ENCODE measurements at places on chromosomes 4 and X.

GRCh38 chrX:25389266-25389665, 373.5 kb upstream of the ARX start:
- no peak for DNase-seq

GRCh38 chr4:102569200-102569599, 68.0 kb downstream of the NFKB1 start:
- no peak for DNase-seq

GRCh38 chrX:56792270-56793111, 63.4 kb downstream of the NBDY start:
- DNase-seq, result no peak

DNA sequence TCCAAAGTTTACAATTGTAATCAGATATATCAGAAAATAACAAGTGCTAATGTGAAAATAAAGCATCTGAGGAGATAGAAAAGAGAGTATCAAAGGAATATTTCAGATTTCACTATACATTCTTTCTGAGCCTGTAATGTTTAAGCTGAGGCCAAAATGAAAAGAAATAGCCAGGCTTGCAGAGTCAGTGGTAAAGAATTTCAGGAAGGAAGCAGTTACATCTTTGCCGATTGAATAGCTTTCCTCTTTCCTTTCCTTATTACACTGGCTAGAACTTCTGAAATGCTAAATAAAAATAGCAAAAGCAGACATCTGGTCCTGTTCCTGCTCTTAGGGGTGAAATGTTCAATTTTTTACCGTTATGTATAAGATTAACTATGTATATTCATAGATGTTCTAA, 1441.6 kb upstream of the PCDH7 start:
- DNase-seq, result no peak
